ENCODE measurements at places on chromosomes 12 and 14. TPM values are rescaled to one million over a fixed set of nuclear protein-coding genes. Genes with fewer than 3 reads are reported as not detected.

The RD3L gene
- total RNA-seq, result not detected

The TAS2R43 gene
- total RNA-seq, result 6.3 TPM

- DNase-seq, result no peak
These were observed 21.4 kb upstream of the DIO3 start for GRCh38 chr14:101539880-101540279.

DNA sequence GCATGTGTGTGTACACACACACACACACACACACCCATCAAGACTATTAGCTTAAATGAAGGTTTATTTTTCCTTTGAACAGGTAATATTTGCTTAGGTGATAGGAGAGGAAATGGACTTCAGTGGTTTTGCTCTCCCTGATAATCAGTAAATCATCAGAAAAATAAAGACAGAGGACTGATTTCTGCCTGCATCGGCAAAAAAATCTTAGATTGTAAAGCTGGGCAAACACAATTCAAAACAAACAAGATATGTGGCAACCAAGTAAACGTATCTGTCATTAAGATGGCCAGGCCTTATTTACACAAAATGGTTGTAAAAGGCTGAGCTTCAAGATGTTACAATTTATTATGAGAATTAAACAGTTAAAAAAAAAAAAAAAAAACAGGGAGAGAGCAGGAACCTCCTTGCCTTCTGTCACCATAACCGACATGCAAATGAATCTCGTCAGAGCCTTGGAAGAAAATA lies 31.3 kb downstream of the PRKD1 start:
- DNase-seq, result no peak

DNA sequence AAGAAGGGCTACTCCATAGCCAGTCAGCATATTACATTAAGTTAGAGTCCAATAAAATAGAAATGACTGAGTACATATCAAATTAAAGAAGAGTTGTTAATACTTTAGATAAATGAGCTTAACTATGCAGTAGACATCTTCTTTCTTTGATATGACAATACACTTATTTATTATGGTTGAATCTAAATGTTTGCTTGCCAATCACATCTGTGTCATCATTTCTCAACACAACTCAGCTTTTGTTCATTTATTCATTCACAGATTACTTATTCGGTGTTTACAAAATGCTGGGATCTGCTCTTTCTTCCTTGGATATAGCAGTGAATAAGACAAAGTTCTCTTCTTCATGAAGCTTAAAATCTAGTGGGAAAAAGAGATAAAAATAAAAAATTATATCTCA lies 614.6 kb upstream of the ATP2B1 start:
- no peak for DNase-seq

Data from thoracic aorta (tissue), 2 donors.